ENCODE measurements at places on chromosomes 7 and 10.

GRCh38 chr7:4010923-4011656, 671.0 kb upstream of the FOXK1 start:
- no peak for DNase-seq

DNA sequence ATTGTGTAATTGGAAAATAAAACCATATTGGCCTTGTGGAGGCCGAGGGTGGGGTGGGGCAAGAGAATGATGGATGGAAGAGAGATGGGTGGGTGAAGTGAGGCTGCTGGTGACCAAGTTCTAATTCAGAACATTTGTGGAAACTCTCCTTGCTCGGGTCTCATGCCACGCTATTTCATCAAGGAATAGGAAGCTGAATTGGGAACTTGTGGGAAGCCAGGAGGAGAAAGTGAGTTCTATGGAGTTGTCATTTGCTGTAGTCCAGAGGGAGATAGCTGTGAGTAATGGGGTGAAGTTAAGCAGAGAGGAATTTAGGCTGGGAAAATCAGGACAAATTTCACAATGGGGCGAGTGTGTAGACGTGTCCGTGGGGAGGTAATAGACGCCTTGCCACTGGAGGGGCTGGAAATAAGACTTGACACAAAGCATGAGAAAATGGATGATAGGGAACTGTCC, 339.2 kb downstream of the LRMDA start:
- DNase-seq: no peak

GRCh38 chr10:112842832-112843360, 107.2 kb upstream of the TCF7L2 start:
- no peak for DNase-seq

DNA sequence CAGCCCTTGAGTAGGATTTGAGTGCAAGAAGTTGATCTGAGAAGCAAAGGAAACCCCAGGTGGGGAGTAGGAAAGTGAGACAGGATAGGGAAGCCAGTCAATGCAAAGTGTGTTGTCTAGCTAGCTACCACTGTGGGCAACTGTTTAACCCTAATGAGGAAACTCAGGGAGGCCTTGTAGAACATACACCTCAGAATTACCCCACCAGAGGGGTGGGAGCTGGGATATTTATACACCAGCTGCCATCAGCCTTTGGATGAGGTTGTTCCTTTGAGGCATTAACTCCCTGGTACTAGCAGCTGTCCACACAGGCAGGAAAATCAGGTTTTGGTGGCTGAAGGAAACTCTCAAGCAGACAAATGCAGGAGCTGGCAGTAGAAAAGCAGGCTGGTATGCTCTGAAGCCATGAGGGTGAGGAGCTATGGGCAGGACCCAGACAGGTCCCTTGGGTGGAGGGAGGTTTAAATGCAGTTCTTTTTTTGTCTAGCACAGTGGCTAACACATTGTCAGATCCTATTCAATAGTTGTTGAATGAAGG, 60.1 kb upstream of the ARID5B start:
- no peak for DNase-seq

DNA sequence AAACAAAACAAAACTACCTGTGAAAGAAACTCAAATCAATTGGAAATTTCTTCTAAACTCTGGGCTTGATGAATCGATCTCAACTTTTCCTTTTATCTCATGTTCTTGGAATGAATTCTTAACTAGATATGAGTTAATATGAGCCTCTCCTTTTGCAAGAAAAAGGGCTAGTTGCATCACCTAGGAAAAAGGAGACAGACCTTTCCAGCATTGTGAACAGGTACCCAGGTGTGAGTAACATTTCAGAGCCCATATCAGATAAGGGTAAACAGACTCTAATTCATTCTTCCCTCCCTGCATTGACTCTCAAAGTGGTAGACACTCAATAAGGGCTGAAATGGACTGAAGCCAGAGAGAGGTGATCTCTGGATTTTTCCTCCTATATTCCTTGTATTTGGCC, 103.8 kb upstream of the AGR3 start:
- no peak for DNase-seq

GRCh38 chr7:102849538-102849937, 63.3 kb upstream of the LRRC17 start:
- DNase-seq: no peak

DNA sequence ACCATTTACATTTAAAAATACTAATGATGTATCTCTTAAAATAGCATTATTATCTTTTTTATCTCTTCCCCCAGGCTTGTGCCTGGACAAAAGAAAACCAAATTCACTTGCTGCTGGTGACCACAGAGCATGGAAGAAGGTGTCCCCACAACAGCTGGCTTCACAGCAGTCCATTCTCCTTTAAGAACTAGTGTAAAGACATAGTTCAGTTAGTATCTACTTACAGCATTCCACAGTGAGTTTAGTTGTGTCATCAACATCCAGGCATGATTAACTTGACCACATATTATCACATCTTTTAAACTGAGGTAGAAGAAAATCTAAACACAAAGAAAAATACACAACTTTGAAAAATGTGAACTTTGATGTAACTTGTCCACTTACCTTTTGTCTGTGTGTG, 55.0 kb downstream of the LRRC17 start:
- DNase-seq: no peak

- DNase-seq: no peak
These were observed 27.3 kb downstream of the SLC35B4 start for GRCh38 chr7:134289423-134289822.
